ENCODE measurements at places on chromosomes 2 and 18.

- DNase-seq = no peak
Measured at GRCh38 chr18:28041366-28041765, 135.6 kb downstream of the CDH2 start.

DNA sequence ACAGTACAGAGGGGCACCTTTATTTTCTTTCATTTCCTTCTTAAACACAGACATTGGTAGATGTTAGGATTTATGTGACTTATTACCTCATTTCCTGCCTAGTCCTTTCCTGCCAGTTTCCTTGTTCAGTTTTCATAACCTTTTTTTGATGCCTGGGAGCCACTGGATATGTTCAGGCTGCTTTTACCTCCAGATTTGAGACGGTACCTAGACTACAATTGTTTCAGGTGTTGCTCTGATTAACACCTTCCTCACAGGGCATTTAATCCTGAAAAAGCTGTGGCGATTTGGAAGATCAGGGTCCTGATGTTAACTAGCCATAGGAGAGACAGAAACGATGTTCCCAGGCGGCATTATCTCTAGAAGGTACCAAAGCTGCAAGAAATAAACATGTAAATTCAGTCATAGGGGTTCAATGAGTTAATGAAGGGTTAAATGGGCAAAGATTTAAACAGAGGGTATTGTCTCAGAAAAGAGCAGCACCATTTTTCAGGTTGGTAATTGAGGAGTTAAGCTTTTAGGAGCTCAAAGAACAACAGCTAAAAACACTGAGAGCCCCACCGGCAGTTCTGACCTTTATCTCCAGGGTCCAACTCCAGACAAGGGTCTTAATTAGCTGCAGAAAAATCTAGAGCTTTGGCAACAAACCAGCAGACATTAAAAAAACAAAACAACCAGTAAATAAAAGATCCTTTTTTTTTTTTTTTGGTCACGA, 93.3 kb downstream of the HRH4 start:
- no peak for DNase-seq

GRCh38 chr2:47639467-47639866, 143.5 kb upstream of the MSH6 start:
- DNase-seq = no peak

- no peak for DNase-seq
Measured at GRCh38 chr2:42638080-42638784, 69.8 kb downstream of the MTA3 start.

- no peak for DNase-seq
Measured at GRCh38 chr2:11056614-11057013, 98.7 kb upstream of the SLC66A3 start.

DNA sequence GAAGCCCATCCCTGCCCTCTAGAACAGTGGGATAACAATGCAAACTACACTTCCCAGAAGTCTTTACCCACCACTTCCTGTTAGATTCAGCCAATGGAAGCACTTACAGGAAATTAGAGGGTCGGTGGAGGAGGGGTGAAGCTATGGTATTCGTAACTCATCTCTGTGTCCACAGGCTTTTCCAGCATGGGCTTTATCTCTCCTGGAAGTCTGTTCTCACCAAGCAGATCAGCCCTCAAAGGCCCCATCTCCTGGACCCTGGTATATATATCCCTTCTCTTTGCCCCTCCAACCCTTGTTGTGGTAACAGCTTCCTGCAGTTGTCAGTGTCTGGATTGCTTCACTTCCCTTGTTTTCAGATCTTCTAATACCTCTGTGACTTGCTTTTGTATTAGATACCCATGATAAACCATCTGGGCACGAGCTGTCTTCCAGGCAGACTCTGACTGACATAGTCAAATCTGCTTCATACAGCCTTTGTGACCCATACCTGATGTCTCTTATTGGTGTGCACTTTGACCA, 475.0 kb upstream of the POU3F3 start:
- no peak for DNase-seq

DNA sequence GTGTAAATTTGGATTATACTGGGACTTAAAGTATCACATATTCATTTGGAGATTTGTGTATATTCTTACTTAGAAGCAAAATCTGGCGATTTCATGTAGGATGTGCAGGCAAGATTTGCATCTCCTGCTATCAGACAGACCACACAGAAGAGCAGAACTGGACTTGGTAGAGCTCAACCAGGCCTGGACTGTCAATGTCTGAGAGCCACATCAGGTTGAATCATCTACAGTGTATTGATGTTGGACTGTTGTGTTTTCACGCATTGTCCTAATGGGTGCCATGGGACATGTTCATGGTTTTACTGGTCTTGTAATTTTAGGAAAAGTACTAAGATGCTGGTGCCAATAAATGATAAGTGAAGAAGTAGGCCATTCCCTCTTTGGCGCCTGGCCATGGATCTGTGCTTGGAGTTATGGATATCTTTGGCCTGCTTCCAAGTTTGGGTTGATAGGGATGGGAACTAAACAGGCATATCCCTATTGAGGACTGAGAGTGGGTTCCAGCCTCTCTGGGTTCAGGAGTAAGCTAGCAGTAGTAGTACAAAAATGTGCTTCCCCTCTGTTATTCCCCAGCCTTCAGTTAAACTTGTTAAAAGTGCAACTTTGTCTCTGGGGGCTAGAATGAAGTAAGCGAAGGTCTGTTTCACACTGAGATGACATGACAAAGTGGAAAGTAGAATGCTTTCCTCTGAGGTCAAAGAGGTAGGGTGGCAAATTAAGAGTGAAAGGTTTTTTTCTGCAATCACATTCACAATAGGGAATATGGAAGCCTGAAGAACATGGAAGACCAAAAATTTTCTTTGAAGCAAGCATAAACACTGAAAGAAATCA, 49.2 kb upstream of the NEMP2 start:
- peak; percentile 73 for DNase-seq

DNA sequence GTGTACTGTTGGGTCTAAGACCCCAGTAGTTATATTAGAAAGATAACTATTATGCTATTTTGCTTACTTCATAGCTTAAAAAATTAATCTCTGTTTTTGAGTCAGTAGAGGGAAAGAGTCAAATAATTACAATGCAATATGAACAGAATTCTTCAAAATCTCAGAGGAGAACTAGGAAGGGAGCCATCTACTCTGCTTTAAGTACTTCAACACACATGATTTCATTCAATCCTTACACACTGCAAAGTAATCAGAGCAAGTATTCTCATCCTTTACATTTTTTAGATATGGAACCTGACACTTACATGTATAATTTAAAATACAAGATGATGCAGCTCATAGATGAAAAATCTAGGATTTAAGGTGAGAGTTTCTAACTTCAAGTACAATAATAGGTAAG, 27.7 kb downstream of the COL5A2 start:
- no peak for DNase-seq

DNA sequence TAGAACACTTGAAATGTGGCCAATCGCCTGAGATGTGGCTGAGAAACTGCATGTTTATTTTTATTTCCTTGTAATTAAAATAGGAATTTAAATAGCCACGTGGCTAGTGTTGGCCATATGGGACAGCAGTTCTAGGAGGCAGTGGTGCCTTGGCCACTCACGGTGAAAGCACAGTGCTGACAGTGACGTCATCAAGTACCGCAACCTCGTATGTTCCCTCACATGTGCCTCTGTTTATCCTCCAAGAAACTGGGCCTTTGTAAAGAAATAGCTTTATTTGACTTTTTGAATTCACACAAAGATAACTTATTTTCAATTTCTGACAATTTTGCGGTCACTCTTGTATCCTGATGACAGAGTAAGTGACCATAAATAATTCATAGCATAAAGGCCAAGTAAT, 575.0 kb downstream of the DCDC2C start:
- DNase-seq = no peak

DNA sequence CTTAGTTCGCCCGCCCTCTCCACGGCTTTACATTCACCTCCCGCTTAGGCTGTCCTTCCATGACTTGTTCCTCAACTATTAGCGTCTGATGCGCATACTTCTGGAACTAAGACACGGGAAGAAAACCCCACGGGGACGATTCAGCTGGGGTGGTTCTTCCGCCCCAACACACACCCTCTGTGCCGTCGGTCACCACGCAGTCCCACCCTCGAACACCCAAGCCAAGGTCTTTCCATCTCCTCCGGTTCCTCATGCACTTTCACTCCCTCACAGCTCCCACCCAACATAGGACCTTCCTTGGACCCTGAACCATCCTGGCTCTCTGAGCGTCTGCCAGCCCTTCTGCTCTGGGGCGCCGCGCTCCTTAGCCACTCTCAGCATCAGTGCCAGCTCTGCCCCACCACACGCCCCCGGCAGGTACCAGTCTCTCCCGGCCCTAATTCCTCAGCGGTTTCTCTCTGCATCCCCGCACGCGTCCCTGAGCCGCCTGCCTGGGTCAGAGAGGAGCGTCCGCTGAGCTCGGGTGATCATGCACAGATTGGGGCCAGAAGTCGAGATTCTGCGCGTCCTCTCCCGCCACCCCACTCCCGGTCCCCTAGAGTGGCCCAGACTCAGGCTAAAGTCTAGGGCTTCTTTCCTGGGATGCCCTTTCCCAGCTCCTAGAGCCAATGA, 522 bp upstream of the SRD5A2 start:
- no peak for DNase-seq

- DNase-seq = no peak
Measured at GRCh38 chr2:158634627-158635026, 160.5 kb upstream of the DAPL1 start.

- no peak for DNase-seq
Measured at GRCh38 chr2:205998583-205998982, 87.4 kb downstream of the INO80D start.

DNA sequence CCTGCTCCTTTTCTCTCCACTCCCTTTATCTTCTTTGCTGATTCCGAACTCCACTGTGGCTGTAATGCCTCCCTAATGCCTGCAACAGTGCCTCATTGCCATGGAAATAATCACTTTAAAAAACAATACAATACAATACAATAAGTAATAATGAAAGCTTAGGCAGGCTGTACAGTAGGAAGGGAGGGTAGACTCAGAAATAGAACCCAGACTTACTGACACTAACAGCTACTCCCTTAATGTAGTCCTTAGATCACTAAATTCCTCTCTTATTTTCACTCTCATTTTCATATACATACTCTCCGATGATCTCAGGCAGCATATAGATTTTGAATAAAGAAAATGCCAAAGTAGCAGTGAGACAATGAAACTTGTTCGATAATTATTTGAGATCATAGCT, 70.2 kb downstream of the DLGAP1 start:
- DNase-seq = no peak

GRCh38 chr2:230849633-230850357, 14.9 kb upstream of the ITM2C start:
- DNase-seq = peak; percentile 67

DNA sequence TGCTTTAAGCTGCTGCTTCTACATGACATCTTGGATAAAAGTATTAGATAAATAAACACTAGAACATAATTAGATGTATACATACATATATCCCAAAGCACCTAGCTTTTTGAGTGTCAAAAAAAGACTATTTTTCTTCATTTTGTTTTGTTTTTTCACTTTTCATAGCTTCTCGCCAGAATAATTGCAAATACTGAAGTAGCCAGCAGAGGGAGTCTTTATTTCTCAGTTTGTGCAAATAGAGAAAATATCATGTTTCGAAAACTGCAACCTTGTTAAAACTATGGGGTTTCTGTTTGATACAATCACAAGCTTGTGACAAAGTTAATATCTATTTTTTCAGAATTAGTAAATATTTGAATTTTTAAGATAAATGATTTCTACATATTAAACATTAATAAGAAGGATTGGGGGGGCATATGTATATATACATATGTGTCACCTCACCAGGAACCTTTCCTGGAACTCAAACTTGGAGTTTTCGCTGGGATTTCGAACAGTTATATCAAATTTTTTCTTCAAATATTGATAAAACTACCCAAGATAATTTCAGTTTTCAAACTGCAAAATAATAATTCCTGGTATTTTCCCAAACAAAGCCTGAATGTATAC, 61.0 kb downstream of the GRB14 start:
- DNase-seq = no peak

- no peak for DNase-seq
Measured at GRCh38 chr2:149488706-149489440, 98.7 kb downstream of the MMADHC start.

- peak; percentile 66 for DNase-seq
Measured at GRCh38 chr2:159030674-159031380, 62.4 kb downstream of the TANC1 start.

DNA sequence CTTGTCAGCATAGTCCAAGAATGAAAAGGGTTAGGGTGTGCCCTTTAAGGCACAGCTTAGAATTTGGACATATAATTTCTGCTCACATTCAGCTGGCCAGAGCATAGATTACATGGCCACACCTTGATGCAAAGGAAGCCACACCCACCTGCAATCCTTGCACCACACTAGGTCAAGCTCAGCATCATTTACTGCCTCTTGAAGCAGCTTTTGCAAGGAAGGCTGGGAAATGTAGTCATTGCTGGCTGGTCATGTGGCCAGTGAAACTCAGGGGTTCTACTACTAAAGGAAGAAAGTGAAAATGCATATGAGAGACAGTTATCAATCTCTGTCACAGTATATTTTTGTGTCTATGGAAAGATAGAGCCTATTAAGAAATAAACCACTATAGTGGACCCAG, 159.3 kb downstream of the GFPT1 start:
- no peak for DNase-seq

GRCh38 chr2:71905205-71905604, 242.5 kb downstream of the CYP26B1 start:
- DNase-seq = no peak

DNA sequence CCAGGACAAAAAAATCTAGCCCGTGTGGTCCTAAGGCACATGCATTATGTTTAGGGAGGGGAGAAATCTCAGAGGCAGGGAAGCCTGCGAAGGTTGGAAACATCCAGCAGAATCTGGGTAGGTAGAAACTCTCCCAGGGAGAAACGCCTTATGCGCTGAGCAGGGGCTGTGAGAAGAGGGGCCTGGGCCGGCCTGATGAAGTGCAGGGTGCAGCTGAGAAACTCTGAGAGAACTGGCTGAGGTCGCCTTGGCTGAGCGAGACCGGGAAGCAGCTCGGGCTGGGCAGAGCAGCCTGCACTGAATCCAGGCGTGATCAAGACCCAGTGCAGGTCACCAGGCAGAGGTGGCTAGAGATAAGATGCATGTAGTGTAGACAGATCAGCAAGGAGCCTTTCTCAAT, 15.1 kb downstream of the CHMP1B start:
- DNase-seq = no peak

GRCh38 chr18:33854086-33854826, 276.2 kb downstream of the ASXL3 start:
- DNase-seq = no peak

DNA sequence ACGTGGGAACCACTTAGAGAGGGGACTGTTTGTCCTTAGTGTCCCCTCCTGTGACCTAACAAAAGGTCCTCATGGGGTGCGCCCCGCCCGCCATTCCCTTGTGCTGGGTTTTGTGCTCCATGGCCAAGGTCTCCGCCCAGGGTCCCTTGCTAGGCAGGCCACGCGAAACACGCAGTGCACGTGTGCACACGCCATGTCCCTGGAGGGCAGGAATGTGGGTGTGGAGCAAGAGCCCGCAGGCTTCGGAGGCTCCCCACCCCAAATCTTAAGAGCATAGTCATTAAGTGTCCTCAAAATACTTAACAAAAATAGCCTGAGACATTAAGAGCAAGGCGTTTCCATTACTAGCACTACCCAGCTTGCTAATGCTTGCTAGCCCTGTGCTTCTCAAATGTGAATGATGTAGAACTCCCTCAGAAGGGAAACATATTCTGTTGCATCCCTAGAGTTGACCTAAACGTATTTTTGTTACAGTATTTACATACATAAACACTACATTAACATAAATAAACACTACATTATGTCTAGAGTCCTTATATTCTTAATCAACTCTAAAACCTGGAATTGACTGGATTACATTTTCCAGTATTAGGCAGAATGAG, 117.6 kb upstream of the APCDD1 start:
- DNase-seq = no peak

- no peak for DNase-seq
Measured at GRCh38 chr18:5417342-5417741, 121.8 kb upstream of the ZBTB14 start.

- no peak for DNase-seq
Measured at GRCh38 chr18:62660691-62661090, 54.6 kb upstream of the PHLPP1 start.

Measured in left ventricle myocardium superior (tissue), 1 donor.